ENCODE measurements at places on chromosomes 3 and 15.

DNA sequence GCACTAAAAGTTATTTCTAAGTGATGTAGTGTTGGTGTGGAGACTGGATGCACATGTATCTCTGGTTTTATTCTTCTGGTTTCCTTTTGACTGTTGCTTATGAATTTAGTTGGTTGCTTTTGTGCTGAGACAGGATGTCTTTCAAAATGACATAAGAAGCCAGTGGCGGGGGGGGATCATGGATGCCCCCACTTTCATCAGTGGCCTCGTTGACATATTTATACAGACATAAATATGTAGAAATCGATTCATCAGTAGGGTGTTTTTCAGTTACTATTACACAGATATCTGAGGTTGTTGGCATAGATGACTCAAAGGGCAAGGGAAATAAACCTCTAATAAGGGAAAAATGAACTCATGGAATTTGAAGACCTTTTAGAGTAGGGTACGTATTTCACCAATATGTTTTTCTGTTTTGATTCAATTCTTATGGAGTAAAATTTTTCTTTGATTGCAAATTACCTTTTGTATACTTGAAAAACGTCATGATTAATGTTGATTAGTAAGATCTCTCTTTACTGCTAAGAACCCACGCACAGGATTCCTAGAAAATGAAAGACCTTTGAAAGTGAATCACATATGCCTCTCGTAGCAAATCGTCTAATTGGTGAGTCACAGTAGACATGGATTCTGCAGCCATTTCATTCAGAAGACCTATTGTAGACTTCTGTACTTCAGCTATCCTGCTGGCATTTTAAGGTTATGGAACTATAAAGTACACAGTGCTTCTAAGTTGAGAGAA, 97.4 kb upstream of the RBMS3 start:
- no peak for DNase-seq

- no peak for DNase-seq
Observed at GRCh38 chr15:33621141-33621540, 310.4 kb downstream of the RYR3 start.

DNA sequence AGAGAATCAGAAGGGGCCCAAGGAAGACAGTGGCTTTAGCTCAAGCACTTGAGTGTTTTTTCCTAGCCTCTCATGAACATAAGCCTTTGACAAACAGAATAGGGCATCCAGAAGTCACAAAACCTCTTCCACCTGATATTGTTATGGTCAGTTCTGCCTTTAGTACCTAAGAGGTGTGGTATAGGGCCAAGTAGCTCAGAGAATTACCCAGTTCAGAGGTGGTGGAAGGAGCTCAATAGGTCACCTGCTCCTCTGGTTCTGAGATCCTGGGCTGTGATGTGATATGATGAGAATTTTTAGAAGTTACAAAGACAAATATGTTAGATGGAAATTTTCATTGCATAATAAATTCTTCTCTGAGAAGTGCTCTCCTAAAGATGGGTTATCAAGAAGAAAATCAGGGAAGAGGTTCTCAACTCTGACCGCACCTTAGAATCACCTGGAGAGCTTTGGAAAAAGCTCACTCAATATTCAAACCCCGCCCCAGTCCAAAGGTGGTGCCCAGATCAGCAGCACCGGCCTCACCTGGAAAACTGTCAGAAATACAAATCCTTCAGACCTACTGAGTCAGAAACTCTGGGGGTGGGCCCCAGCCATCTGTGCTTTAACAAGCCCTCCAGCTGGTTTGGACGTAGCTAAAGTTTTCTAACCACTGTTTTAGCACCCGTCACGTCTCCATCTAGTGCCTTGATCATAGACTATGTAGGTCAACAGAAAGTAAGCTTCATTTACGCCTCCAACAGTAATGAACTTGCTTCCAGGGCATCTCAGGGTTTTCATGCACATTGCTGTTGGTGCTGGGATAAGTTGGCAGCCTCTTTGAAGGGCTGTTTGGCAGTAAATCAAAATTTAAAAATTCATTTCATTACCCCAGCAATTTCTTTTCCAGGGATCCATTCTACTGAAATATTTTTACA, 101.3 kb downstream of the MYH15 start:
- no peak for DNase-seq

- DNase-seq, result peak; percentile 89
Observed at GRCh38 chr15:74821091-74821789, 5.2 kb upstream of the CPLX3 start.

- no peak for DNase-seq
Observed at GRCh38 chr3:79491029-79491641, 276.7 kb downstream of the ROBO1 start.

DNA sequence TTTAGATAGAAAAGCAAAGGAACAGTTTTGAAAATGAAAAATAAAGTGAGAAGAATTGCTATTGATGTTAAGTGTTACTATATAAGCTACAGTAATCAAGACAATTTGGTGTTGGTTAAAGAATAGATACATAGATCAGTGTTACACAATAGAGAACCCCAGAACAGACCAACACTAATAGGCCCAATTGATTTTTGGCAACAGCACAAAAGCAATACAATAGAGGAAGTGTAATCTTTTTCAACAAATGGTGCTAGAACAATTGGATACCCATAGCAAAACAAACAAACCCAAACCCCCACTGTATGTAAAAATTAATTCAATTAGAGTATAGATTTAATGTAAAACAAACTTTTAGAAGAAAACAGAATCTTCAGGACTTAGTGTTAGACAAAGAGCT, 61.8 kb downstream of the ATP11B start:
- DNase-seq, result no peak

DNA sequence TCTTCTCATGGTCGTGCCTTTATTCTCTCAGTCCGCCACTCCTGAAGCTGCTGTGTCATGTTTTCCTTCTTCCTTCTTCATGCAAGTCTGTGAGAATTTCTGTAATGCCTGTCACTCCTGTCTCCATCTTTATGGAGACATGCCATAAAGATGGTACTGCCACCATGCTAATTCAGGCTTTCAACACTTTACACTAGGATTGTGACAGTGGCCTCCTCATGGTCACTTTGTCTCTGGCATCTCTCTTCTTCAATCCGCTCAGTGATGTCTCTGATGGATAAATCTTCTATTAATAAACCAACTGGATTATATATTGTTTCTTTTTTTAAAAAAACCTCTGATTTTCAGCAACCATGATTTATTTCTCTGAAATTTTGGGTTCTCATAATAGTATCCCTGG, 18.1 kb downstream of the PPM1L start:
- no peak for DNase-seq

Data from ELF-1 (cell line).